ENCODE measurements at places on chromosomes 16 and 17. TPM values are rescaled to one million over a fixed set of nuclear protein-coding genes. Genes with fewer than 3 reads are reported as not detected.

The CD300A gene
- polyA plus RNA-seq = 1.5 TPM

The MSLN gene
- polyA plus RNA-seq = 27.1 TPM

The SLC35G6 gene
- not detected for polyA plus RNA-seq

GRCh38 chr17:5598457-5598856 is 14.1 kb upstream of the NLRP1 start:
- no peak for DNase-seq

DNA sequence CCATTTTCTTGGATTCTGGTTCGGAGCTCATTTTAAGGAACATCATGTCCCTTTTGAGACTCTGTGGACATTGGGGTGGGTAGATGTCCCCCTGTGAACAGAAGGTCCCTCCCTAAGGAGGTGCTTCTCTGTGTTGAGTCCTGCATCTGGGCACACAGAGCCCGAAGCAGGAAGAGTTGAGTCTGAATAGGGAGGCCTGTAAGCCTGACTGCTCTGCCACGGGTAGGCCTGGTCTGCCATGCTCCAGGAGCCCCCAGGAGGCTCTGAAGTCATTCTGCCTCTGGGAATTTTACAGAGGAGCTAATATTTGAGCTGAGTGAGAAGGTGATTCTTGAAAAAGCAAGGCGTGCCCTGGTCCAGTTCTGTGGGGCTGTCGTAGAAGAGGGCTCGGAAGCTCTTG is 50.6 kb downstream of the TENT4B start:
- no peak for DNase-seq

GRCh38 chr17:39700148-39700987 is 504 bp downstream of the ERBB2 start:
- DNase-seq = no peak

DNA sequence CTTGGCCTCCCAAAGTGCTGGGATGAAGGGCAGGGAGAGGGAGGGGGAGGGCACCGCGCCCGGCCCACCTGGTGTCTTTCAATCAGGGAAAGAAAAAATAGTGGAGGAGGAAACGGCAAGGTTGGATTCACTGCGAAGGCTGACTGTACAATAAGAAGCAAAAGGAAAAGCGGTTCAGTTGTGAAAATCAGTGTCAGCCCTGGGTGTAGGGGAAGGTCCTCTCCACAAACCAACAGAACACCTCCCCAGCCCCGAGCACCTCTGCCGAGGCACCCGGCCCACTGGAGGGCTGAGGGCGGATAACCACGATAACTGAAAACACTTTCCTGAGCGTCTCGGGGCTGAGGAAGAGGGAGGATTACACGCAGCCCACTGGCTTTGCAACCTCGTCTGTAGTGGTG is 1.4 kb upstream of the SPG7 start:
- no peak for DNase-seq

DNA sequence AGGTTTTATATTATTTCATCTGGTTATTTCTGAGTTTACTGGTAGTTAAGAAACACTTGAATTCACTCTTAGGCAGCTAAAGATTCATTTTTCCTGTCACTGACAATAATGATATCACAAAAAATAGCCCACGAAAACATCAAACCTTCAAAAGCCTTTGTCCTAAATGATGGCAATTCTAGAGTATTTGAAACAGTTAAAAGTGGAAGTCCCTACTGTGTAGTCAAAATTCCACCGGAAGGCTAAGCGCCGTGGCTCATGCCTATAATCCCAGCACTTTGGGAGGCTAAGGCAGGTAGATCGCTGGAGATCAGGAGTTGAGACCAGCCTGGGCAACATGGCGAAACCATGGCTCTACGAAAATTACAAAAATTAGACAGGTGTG is 103.5 kb downstream of the HIC1 start:
- no peak for DNase-seq
